ENCODE measurements at places on chromosomes 13 and 19. TPM values are rescaled to one million over a fixed set of nuclear protein-coding genes. Genes with fewer than 3 reads are reported as not detected.

ZNF541 gene
- 0.30 TPM for total RNA-seq

MUC16 gene
- total RNA-seq = not detected

HAUS8 gene
- total RNA-seq = 30.9 TPM

EID2B gene
- total RNA-seq = 4.2 TPM

FAM83E gene
- 1.2 TPM for total RNA-seq

C13orf42 gene
- total RNA-seq = not detected

CXCL17 gene
- not detected for total RNA-seq

EBI3 gene
- total RNA-seq = not detected

DAND5 gene
- 0.24 TPM for total RNA-seq

UBE2L5 gene
- not detected for total RNA-seq

DLL3 gene
- 0.14 TPM for total RNA-seq

ZNF415 gene
- total RNA-seq = 0.58 TPM

ARRDC5 gene
- total RNA-seq = 4.0 TPM

KIR2DL1 gene
- total RNA-seq = not detected

ICAM5 gene
- total RNA-seq = 0.46 TPM

ZNF77 gene
- total RNA-seq = 4.3 TPM

ATCAY gene
- not detected for total RNA-seq

LRFN3 gene
- 12.4 TPM for total RNA-seq

TRPM4 gene
- not detected for total RNA-seq

ETFB gene
- total RNA-seq = 109 TPM

SHANK1 gene
- total RNA-seq = not detected

PIAS4 gene
- total RNA-seq = 28.1 TPM

ZNF784 gene
- 8.1 TPM for total RNA-seq

ZNF284 gene
- 2.2 TPM for total RNA-seq

SBK2 gene
- total RNA-seq = not detected

All from activated naive CD4-positive, alpha-beta T cell treated with anti-CD3 and anti-CD28 coated beads, Interleukin-2, amount 10 ng/mL, durations not matched to agents 5 hours and 36 hours (primary cell).